ENCODE measurements at places on chromosomes 1 and 21.

DNA sequence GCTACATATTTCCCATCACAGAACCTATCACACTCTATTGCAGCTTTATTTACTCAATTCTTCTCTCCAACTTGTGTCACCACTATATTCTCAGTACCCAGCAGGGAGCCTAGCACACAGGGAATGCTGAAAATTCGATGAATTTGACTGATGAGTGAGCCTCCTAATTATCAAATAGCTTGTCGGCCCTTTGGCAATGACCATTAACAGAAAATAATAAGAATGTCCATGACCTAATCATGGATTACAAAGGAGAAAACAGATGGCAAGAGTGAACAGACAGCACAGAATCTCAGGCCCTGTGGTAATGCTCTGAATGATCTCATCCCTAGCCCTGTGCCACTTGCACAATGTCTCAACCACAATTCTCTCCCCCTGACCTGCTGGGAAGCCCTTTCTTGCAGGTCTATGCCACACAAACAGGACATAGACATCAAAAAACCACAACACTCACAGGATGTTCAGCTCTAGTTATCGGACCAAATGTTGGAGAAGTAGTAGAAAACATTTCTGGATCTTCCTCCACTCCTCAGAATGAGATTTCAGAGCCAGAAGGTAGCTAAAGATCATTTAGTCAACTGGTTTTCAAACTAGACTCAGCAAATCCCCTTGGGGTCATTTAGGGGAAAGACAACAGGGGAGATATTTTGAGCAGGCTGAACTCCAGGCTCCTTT lies 68.4 kb downstream of the LUZP1 start:
- DNase-seq, result peak; percentile 17

DNA sequence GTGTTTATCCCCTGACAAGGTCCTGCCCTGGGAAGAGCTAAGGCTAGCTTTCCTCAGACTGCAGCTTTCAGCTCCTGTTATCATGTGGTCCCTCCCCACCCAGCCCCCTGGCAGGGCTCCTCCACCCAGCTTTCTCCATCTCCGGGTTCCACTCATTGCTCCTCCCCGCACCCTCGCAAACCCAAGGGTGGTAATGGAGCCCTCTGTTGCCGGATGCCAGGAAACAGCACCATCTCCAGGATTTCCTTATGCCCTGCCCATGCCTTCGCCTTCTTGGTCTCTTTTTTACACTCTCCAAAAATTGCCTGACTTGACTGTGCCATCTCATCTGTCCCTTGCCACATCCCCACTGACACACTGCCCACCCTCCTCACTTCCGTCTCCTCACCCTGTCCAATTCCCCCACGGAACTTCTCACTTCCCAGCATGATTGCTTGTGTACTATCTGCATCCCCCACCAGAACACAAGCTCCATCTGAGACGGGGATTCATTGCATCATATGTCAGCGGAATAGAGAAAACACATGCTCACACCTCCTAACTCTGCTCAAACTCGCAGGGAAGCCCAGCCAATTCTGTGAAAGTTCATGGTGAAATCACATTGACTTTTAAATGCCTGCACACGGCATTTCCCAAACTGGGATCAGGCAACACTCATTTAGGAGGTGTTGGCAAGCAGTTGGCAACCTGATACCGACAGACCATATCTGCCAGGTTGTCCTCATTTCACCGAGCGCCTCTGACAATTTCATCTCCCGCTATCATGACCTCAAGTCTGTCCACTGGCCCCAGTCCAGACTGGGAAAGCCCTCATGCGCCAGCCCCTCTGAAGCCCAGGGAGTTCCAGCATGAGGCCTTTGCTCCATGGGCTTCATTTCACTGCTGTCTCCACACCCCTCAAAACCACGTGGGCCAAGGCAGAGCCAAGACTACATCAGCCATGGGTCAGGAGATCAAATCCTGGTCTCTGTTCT lies 201.1 kb downstream of the MATN1 start:
- DNase-seq, result no peak

DNA sequence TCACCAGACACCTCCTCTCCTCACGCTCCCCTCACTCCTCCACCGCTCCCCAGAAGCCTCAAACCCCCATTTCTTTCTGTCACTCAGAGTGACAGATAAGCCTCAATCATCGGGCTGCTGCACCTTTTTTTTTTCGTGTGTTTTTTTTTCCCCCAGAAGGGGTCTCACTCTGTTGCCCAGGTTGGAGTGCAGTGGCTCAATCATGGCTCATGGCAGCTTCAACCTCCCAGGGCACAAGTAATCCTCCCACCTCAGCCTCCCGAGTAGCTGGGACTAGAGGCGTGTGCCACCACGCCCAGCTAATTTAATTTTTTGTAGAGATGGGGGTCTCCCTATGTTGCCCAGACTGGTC lies 1.2 kb upstream of the TMPRSS2 start:
- no peak for DNase-seq

DNA sequence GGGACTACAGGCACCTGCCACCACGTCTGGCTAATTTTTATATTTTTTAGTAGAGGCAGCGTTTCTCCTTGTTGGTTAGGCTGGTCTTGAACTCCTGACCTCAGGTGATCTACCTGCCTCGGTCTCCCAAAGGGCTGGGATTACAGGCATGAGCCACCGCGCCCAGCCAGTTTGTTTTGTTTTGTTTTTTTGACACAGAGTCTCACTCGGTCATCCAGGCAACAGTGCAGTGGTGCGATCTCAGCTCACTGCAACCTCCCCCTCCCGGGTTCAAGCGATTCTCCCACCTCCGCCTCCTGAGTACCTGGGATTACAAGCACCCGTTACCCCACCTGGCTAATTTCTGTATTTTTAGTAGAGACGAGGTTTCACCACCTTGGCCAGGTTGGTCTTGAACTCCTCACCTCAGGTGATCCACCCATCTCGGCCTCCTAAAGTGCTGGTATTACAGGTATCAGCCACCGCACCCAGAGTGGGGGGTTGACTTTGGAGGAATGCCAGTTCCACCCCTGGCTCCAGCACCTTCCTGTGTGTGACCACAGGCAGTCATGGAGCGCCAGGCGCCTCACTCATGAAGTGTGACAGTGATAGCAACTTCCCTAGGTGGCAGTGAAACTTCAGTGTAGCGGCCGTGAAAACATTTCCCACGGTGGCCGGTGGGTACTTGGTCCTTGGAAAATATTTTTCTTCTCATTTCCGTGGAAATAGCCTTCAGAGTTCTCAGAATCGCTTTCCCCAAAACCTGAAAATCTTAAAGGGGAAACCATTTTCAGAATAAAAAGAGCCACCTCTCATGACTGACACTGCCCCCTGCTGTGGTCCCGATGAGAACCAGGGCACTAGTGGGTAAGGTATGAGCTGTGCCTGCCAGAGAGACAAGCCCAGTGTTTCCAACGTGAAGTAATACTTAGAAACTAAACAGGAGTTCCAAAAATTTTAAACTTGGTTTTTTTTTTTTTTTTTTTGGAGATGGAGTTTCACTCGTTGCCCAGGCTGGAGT lies 48.6 kb downstream of the WDR4 start:
- no peak for DNase-seq

DNA sequence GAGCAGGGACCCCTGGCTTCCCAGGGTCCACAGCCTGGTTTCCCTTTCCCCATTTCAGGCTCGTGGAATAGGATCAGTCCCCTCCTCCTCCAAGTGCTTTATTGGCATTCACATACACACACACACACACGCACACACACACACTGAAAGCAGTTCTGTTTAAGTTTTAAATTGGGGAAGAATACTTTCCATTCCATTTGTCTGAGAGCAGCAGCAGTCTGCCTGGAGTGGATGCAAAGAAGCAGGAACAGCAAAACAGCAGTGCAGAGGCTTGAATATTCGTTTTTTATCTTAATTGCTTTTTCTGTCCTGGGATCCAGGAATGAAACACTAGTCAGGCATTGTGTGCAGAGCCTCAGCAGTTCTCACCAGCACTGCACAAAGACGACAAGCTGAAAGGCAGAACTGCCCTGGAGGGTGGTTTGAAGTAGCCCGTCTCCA lies 7.1 kb downstream of the CYB561D1 start:
- DNase-seq, result no peak

- no peak for DNase-seq
These were observed 130.8 kb downstream of the LYPLAL1 start for GRCh38 chr1:219304227-219305226.

- DNase-seq, result no peak
These were observed 39.5 kb downstream of the ACOT7 start for GRCh38 chr1:6353955-6354658.

DNA sequence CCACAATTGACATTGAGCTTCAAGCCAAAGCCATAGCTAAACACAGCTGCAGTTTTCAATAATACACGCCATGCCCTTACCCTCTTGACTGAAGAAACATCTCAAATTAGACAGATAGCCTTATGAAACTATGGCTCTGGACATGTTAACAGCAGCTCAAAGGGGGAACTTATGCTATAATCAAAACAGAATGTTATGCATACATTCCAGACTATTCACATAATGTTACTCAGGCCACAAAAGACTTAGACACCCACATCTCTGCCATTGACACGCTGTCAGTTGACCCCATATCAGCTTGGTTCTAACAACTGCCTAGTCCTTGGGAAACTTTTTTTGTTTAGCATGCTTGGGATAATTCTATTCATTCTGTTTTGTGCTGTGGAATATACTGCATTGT lies 2.3 kb upstream of the NENF start:
- no peak for DNase-seq

GRCh38 chr1:220300442-220301121 lies 28.3 kb upstream of the RAB3GAP2 start:
- peak; percentile 27 for DNase-seq

GRCh38 chr1:236142253-236143103 lies at the start of gene GPR137B:
Gene GPR137B, plus strand, starts transcription at chr1:236142539. Its CDS starts 84 bp downstream, at chr1:236142623.
- DNase-seq, result peak; percentile 43

GRCh38 chr1:102863704-102864103 lies 244.6 kb downstream of the COL11A1 start:
- DNase-seq, result no peak

- DNase-seq, result no peak
These were observed 68.7 kb downstream of the CASZ1 start for GRCh38 chr1:10727751-10728232.

DNA sequence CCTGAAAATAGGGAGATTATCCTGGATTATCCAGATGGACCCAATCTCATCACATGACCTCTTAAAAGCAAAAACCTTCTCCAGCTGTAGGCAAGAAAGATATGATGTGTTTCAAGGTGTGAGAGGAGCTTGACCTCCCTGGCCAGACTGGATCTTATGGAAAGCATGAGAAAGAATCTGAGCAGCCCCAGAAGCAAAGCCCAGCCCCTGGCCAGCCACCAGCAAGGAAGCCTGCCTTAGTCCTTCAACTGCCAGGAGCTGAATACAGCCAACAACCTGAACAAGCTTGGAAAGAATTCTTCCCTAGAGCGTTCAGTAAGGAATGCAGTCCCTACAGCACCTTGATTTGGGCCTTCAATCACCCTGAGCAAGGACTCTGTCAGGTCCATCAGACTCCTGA lies 375.0 kb upstream of the CHRM3 start:
- no peak for DNase-seq

GRCh38 chr1:23475134-23475628 lies 8.8 kb downstream of the ASAP3 start:
- DNase-seq, result no peak

DNA sequence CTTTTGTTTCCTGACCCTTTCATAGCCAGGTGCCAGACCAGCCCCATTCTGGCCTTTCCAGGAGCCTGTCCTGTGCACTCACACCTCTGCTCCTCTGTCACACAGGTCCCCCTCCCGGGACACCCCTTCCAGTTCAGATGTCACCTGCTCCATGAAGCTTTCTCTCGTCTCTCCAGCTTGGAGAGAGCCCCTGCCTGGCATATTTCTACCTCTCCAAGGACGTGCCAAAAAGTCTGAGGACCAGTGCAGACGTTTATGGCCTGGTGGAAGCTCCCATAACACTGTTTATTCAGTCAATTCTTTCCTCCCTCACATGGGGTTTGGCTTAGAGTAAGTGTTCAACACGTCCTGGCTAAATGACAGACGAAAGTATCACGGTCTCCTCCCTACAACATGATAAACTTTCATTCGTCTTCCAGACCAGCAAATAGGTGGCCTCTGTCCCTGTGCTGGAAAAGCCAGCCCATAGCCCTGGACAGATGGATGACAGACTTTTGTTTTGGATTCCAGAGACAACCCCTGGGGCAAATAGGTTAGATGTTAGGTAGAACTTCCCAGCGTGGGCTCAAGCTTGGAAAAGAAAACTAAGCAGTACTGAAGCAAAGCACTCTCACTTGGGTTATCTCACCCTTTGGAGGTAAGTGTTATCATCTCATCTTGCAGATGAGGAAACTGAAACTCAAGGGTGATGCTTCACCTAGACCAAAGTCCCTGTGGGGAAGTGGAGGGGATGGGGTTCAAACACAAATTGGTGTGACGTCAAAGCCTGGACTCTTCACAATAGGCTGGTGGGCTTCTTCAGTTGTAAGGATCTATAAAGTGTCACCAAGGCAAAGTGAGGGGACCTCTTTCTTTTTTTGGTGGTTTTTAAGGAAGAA lies 52.9 kb upstream of the ECE1 start:
- no peak for DNase-seq

- no peak for DNase-seq
These were observed 4.2 kb downstream of the C1orf159 start for GRCh38 chr1:1111516-1112236.

DNA sequence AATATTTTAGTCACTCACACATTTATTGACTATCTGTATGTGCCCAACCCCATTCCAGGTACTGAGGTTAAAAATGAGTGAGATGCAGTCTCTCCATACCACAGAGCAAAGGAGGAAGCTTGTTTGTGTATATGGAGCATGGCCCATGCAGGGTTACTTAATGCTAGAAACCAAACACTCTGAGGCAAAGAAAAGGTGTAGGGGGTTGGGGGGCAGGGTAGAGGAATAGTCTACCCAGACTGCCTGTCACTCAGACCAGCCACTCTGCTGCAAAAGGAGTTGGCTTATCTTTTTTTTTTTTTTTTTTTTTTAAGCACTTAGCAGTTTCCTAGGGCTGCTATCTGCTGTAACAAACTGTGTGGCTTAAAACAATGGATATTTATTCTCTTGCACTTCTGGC lies 19.8 kb downstream of the PGM1 start:
- DNase-seq, result no peak

DNA sequence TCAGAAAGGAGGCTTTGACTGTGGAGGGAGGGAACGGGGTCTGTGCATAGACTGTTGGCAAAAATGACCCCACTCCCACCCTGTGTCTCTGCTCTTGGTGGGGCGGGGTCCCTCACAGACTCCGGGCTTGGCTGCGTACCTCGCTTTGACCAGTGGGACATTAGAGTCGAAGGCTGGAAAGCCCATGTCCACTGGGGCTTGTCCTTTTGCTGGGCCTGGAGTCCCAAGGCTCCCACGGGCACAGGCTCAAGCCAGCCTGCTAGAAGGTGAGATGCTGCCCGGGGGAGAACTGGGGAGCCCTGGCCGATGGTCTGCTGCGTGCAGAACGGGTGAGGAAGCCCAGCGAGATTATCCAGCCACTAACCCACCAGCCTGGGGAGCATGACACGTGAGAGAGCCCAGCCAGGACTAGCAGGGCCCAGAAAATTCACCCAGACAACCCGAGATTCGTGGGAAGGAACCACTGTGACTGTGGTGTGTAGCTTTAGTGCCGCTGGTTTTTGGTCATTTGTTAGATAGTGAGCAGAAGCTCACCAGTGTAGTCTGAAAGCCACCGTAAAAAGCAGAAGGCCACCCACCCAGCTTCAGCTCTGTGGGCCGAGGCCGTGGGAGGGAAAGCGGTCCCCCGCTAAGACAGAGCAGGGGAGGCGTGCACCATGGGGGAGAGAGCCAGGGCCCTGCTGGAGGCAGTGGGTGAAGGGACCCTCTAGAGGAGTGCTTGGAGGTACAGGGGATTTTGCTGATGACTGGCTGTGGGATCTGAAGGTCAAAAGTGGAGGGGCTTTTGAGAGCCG lies 78.3 kb upstream of the C1orf174 start:
- no peak for DNase-seq

All from neuronal stem cell (in vitro differentiated cells).